ENCODE measurements at places on chromosomes 11 and 22. TPM values are rescaled to one million over a fixed set of nuclear protein-coding genes. Genes with fewer than 3 reads are reported as not detected.

DNA sequence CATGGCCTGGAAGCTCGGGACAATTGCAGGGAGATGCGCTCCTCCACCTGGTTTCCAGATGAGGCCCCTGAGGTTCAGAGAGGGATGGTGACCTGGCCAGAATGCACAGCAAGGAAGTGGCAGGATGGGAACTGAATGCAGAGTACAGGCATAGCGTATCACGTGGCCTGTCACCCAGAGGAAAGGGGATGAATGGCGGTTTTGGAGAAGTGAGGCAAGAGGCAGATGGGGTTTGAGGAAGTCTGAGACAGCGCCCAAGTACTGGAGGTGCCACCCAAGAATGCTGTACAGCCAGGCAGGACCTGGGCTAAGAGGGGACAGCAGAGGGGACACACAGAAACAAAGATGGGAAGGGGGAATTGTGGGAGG, 4.9 kb downstream of the RAB3IL1 start:
- H3K4me1 ChIP-seq, result no peaks in the 10 kb centered on the region
- H3K36me3 ChIP-seq, result no peaks in the 10 kb centered on the region
- H3K4me3 ChIP-seq, result no peak overlapping the region
- H3K27me3 ChIP-seq, result no peaks in the 10 kb centered on the region
- H3K27ac ChIP-seq, result no peak overlapping the region
- DNase-seq, result no peak

GRCh38 chr11:72541257-72541974, 107.1 kb upstream of the CLPB start:
- H3K27me3 ChIP-seq, result peaks cover 15% of the 10 kb centered on the region
- DNase-seq, result no peak
- H3K36me3 ChIP-seq, result no peaks in the 10 kb centered on the region
- no peak overlapping the region for H3K4me3 ChIP-seq
- H3K27ac ChIP-seq, result no peak overlapping the region

DNA sequence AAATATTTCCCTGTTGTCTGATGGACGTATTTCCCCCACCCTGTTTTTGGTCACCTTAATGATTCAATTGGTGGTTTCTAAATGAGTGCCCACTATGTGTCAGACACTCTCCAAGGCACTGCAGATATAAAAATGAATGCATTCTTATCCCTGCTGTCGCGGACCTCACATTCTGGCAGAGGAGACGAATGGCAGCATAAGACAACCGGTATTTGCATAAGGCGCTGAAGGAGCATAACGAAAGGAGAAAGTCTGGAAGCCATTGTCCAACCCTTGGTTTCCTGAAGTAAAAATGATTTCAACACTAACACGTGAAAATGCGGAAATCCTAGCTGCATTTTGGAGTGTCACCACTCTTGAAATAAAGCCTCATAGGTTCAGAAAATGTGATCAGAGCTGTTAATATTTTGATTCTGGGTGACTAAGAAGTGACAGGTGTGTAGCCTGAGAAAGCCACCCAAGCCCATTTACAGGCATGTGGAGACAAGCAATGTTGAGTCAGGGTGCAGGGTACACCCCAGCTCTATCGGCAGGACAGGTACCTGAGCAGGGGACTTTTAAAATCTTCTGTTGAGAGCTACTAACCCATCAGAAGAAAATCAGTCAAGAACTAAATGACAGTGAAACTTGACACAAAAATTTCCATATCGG, 10.1 kb upstream of the GAB2 start:
- H3K4me3 ChIP-seq, result no peak overlapping the region
- no peaks in the 10 kb centered on the region for H3K4me1 ChIP-seq

DNA sequence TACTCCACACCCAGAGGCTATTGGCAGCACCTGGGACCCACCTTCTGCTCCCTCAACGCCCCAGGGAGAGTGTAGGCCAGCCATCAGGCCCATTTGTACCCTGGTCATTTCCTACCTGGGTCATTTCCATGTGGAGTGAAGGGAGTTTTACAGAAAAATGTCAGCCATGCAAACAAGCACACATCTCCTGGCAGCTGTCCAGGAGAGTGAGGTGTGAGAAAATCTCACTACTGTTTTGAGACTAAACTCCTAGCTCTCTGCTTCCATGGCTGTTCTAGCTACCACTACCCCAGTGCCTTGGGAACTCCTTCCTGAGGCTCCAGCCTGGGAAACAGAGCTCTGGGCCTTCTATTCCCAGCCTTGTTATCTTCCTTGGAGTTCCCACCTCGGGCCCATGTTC, 2.8 kb upstream of the TMPRSS13 start:
- H3K4me3 ChIP-seq, result no peak overlapping the region
- H3K27ac ChIP-seq, result no peak overlapping the region
- no peak for DNase-seq
- H3K36me3 ChIP-seq, result no peaks in the 10 kb centered on the region
- H3K4me1 ChIP-seq, result no peaks in the 10 kb centered on the region
- peaks cover 21% of the 10 kb centered on the region for H3K27me3 ChIP-seq

KRTAP5-7 gene
- not detected for total RNA-seq

GRCh38 chr11:85127349-85127748, 499.8 kb downstream of the DLG2 start:
- H3K27ac ChIP-seq, result no peak overlapping the region
- no peaks in the 10 kb centered on the region for H3K27me3 ChIP-seq
- H3K4me3 ChIP-seq, result no peak overlapping the region
- no peaks in the 10 kb centered on the region for H3K4me1 ChIP-seq
- DNase-seq, result no peak

- peak; percentile 73 for DNase-seq
- peaks cover 16% of the 10 kb centered on the region for H3K4me1 ChIP-seq
Observed at GRCh38 chr11:14075118-14076078, 112.9 kb downstream of the SPON1 start.

GRCh38 chr22:20578707-20579106, 71.3 kb downstream of the MED15 start:
- no peaks in the 10 kb centered on the region for H3K27me3 ChIP-seq
- no peak overlapping the region for H3K27ac ChIP-seq
- no peak overlapping the region for H3K4me3 ChIP-seq
- DNase-seq, result no peak
- H3K4me1 ChIP-seq, result no peaks in the 10 kb centered on the region

- H3K27me3 ChIP-seq, result no peaks in the 10 kb centered on the region
- no peak for DNase-seq
- H3K4me1 ChIP-seq, result no peaks in the 10 kb centered on the region
- no peak overlapping the region for H3K4me3 ChIP-seq
Observed at GRCh38 chr22:45574069-45574703, 71.5 kb downstream of the FBLN1 start.

DNA sequence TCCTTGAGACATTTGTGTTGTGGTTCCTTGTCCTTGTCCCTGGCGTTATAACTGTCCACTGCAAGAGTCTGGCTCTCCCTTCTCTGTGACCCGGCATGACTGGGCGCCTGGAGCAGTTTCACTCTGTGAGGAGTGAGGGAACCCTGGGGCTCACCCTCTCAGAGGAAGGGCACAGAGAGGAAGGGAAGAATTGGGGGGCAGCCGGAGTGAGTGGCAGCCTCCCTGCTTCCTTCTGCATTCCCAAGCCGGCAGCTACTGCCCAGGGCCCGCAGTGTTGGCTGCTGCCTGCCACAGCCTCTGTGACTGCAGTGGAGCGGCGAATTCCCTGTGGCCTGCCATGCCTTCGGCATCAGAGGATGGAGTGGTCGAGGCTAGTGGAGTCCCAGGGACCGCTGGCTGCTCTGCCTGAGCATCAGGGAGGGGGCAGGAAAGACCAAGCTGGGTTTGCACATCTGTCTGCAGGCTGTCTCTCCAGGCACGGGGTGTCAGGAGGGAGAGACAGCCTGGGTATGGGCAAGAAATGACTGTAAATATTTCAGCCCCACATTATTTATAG, 23.0 kb downstream of the MYBPC3 start:
- no peak overlapping the region for H3K4me3 ChIP-seq
- no peaks in the 10 kb centered on the region for H3K27me3 ChIP-seq
- H3K36me3 ChIP-seq, result no peaks in the 10 kb centered on the region
- no peaks in the 10 kb centered on the region for H3K4me1 ChIP-seq
- no peak overlapping the region for H3K27ac ChIP-seq
- DNase-seq, result no peak

DNA sequence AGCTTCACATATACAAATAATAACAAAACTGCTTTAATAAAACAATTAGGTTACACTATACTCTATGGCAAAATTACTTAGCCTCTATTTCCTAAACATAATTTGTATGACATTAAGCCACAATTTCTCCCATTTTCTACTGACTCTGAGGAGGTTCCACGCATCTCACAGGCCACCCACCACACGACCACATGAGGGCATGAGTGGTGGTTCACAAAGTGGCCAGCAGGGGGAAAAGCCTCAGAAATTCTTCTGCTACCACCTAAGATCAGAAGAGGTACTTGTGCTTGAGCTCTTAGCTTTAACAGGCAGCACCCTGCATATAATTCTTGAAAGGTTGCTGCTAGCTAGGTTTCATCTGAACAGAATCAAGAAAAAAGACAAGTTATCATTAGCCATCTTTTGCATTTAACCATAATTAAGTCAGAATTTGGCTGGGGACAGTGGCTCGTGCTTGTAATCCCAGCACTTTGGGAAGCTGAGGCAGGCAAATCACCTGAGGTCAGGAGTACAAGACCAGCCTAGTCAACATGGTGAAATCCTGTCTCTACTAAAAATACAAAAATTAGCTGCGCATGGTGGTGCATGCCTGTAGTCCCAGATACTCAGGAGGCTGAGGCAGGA, 7.7 kb downstream of the LPXN start:
- no peak overlapping the region for H3K4me3 ChIP-seq
- peaks cover 63% of the 10 kb centered on the region for H3K4me1 ChIP-seq
- H3K36me3 ChIP-seq, result peaks cover 53% of the 10 kb centered on the region
- no peaks in the 10 kb centered on the region for H3K27me3 ChIP-seq
- peak; percentile 74 for DNase-seq
- peak overlapping the region; percentile 98 for H3K27ac ChIP-seq

GRCh38 chr11:94424662-94425061, 23.4 kb upstream of the GPR83 start:
- H3K27me3 ChIP-seq, result no peaks in the 10 kb centered on the region
- 0 out of 2 replicates have a peak, but pooled peaks cover 3% of the 10 kb centered on the region for H3K4me1 ChIP-seq
- no peaks in the 10 kb centered on the region for H3K36me3 ChIP-seq
- peak; percentile 34 for DNase-seq
- no peak overlapping the region for H3K27ac ChIP-seq
- no peak overlapping the region for H3K4me3 ChIP-seq

DNA sequence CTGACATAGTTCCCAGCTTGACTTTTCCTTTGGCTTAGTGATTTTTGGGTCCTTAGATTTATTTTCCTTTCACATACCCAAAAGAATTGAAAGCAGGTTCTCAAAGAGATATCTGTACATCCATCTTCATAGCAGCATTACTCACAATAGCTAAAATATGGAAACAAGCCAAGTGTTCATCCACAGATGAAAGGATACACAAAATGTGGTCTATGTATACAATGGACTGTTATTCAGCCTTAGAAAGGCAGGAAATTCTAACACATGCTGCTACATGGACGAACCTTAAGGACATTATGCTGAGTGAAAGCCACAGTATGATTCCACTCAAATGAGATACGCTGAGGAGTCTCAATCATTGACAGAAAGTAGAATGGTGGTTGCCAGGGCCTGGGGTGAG, 171.8 kb downstream of the IGLL1 start:
- H3K27ac ChIP-seq, result no peak overlapping the region
- no peak overlapping the region for H3K4me3 ChIP-seq
- H3K36me3 ChIP-seq, result no peaks in the 10 kb centered on the region
- peaks cover 23% of the 10 kb centered on the region for H3K27me3 ChIP-seq
- DNase-seq, result no peak

GRAP2 gene
- not detected for total RNA-seq

GRCh38 chr11:85052636-85053035, 574.5 kb downstream of the DLG2 start:
- H3K36me3 ChIP-seq, result no peaks in the 10 kb centered on the region
- H3K4me1 ChIP-seq, result no peaks in the 10 kb centered on the region
- DNase-seq, result no peak
- no peak overlapping the region for H3K27ac ChIP-seq
- no peaks in the 10 kb centered on the region for H3K27me3 ChIP-seq

DNA sequence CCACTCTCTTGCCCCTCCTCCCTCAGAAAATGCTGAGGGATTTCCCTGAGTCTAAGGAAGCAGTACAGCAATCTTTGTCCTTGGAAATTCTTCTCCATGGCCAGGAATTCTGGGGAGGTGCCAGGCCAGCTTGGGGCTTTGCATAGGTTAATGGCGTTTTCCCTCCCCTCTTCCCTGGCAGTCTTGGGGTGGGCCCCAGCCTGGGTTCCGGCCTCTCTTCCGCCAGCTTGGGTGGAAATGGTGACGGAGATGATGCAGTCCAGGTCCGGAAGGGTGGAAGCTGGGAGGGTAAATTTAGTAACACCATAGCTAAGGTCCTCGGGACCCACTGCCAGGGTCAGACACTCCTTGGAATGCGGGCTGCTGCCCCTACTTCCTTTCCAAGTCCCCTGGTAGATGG, 5.0 kb downstream of the PHLDB1 start:
- peak overlapping the region; percentile 59 for H3K4me3 ChIP-seq
- DNase-seq, result peak; percentile 59
- H3K27ac ChIP-seq, result peak overlapping the region; percentile 69
- no peaks in the 10 kb centered on the region for H3K27me3 ChIP-seq

GAS2 gene
- total RNA-seq, result 0.51 TPM

GRCh38 chr11:2202900-2203439, 31.4 kb upstream of the TH start:
- H3K4me1 ChIP-seq, result no peaks in the 10 kb centered on the region
- H3K27me3 ChIP-seq, result no peaks in the 10 kb centered on the region
- H3K27ac ChIP-seq, result no peak overlapping the region

DNA sequence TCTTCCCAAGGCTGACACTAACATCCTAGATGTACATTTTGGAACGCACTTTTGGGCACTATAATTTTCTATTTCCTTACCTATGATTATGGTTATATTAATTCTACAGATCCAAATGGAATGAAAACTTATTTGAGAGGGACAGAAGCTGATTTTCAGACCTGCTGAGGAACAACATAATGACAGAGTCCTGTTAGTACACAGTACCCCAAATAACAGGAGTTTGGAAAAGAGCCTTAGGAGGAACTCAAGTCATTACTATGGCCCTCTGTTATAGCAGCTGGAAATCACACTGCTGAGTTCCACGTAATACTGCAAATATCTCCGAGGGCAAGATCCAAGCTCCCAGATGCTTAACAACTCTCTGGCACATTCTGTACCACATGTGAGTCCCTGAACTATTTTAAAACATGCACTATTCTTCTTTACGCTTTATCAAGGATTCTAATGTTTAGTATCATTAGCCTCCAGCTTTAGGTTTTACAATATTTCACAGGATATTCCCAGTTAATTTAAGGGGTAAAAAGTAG, 1027.7 kb upstream of the CCDC90B start:
- H3K4me3 ChIP-seq, result no peak overlapping the region
- no peaks in the 10 kb centered on the region for H3K36me3 ChIP-seq
- DNase-seq, result peak; percentile 59

DNA sequence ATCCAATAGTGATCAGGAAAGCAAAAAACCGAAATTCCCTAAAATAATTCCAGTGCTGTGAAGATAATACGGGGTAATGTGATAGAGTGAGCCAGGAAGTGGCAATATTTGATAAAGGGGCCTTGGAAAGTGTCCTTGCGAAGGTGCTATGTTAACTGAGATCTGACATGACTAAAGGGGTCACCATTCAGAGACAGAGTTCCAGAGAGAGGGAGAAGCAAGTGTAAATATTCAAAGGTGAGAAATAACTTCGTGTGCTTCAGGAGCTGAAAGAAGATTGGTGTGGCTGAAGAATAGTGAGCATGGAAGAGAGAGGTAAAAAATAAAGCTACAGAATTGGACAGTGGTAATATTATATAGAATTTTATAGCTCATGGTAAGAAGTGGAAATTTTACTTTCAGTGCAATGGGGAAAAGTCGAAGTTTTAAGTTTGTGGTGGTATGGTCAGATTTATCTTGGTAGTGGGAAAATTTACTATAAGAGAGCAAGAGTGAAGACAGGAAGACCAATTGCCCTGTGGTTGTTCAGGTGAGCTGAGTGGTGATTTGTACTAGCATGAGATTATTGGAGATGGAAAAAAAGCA, 164.5 kb downstream of the JRKL start:
- DNase-seq, result no peak
- no peak overlapping the region for H3K4me3 ChIP-seq
- no peak overlapping the region for H3K27ac ChIP-seq
- no peaks in the 10 kb centered on the region for H3K27me3 ChIP-seq
- no peaks in the 10 kb centered on the region for H3K36me3 ChIP-seq

All from GM23248 (cell line).